ENCODE measurements at places on chromosomes 6 and 20. TPM values are rescaled to one million over a fixed set of nuclear protein-coding genes. Genes with fewer than 3 reads are reported as not detected.

GRCh38 chr6:26243752-26244151 is 121.2 kb upstream of the BTN3A2 start:
- no peak for DNase-seq
- H3K4me3 ChIP-seq, result no peak overlapping the region
- H3K4me1 ChIP-seq, result peaks cover 5% of the 10 kb centered on the region
- H3K36me3 ChIP-seq, result no peaks in the 10 kb centered on the region
- no peaks in the 10 kb centered on the region for H3K27me3 ChIP-seq
- no peak overlapping the region for H3K27ac ChIP-seq

PRR18 gene
- 0.31 TPM for total RNA-seq

GRCh38 chr6:56009636-56010035 is 134.2 kb upstream of the BMP5 start:
- no peaks in the 10 kb centered on the region for H3K36me3 ChIP-seq
- no peaks in the 10 kb centered on the region for H3K27me3 ChIP-seq
- no peaks in the 10 kb centered on the region for H3K4me1 ChIP-seq
- H3K27ac ChIP-seq, result no peak overlapping the region
- H3K4me3 ChIP-seq, result no peak overlapping the region
- DNase-seq, result no peak

DNA sequence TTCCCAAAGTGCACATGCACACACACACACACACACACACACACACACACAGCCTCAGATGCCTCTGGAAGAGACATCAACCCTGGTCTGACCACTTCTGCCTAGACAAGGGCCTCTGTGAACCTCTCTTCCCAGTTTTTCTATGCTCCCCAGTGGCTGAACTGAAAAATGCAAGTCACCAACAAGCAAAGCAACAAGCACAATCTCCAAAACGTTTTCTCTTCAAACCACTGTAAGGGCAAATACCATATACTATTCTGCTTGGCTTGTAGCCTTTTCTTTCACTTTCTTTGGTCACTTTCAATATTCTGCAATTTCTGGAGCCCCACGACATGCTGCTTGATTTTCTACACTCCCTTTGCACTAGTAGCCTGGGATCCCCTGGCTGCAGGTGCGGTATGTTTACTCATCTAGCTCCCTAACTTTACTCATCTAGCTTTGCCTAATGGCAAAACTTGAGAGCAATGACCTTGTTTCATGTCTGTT is 121.4 kb upstream of the DST start:
- no peak for DNase-seq
- no peak overlapping the region for H3K27ac ChIP-seq
- no peak overlapping the region for H3K4me3 ChIP-seq
- H3K36me3 ChIP-seq, result no peaks in the 10 kb centered on the region

DNA sequence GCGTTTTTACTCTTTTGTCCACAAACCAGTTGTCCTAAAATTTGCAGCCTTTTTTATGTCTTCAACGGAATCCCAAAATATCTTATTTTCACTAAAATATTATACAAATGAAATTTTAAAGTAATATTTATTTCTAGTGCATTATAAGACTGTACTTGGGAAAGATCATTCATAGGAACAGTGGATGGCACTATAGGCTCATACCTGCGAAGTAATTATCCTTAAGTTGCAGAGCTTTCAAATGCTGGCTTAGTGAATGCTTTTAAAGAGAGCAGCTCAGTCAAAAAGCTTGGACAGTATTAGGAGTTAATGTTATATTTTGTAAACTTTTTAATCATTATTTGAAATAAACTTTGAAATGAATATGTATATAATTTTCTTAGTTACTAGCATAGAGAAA is 254.9 kb downstream of the CDKAL1 start:
- no peak for DNase-seq
- H3K27me3 ChIP-seq, result no peaks in the 10 kb centered on the region
- H3K4me1 ChIP-seq, result peaks cover 49% of the 10 kb centered on the region

DNA sequence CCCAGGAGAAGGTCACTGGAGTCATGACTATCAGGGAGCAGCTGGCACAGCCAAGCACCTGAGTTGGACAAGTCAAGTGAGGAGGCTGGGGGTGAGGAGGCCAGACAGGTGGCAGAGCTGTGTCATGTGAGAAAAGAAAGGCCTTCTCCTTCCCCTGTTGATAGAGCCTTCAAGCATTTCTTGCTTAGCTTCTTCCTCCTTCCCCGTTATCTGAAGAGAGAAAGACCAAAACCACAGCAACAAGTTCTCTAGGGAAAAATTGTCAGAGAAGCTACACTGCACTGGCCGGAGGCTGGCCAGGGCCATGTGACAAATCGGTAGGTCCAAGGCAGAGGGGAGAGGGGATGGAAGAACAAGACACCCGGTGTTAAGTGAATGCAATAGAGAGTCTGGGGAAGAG is 202.1 kb upstream of the PRDM1 start:
- DNase-seq, result no peak
- H3K27me3 ChIP-seq, result peaks cover 24% of the 10 kb centered on the region
- no peaks in the 10 kb centered on the region for H3K36me3 ChIP-seq
- no peak overlapping the region for H3K4me3 ChIP-seq
- H3K4me1 ChIP-seq, result no peaks in the 10 kb centered on the region
- no peak overlapping the region for H3K27ac ChIP-seq
